Fibroblast of skin of abdomen (primary cell): ENCODE measurements at places on chromosomes 7 and 10.

DNA sequence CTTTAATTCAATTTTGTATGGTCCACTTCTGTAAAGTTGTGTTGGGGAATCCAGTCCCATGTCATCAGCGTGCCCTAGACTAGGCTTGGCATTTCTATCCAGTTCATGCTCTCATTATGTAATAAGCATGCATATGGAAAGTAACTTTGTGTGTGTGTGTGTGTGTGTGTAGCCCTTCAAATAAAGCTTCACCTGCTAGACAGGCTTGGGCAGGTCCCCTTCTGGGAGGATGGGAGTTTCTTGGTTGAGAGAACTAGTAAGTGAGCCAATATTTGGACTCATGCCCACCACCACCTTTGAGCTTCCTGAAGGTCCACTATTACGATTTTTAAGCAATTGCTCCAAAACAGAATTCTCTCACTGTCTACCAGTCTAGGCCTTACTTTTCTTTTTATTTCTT is 6.9 kb downstream of the BZW2 start:
- no peak for DNase-seq

GRCh38 chr10:35160743-35161142 is 34.1 kb downstream of the CREM start:
- DNase-seq, result no peak

- no peak for DNase-seq
Measured at GRCh38 chr10:19947656-19948055, 131.4 kb downstream of the PLXDC2 start.

DNA sequence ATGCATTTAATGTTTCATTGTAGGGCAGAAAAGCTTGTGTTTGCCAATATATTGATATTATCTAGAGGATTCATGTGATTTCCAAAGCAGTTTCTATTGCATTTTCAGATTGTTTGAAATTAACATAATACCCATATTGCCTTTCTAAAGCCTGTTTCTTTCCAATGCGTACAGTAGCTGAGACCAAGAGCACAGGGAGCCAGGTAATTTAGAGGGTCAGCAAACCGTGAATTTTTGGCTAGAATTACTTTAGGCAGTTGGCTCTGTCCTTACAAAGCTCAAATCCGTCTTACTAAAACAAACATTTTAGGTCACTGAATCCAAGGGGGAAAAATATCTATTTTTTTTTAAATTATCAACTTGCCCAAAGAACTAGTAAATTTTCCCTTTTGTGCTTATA is 604.9 kb upstream of the ADARB2 start:
- DNase-seq, result no peak

DNA sequence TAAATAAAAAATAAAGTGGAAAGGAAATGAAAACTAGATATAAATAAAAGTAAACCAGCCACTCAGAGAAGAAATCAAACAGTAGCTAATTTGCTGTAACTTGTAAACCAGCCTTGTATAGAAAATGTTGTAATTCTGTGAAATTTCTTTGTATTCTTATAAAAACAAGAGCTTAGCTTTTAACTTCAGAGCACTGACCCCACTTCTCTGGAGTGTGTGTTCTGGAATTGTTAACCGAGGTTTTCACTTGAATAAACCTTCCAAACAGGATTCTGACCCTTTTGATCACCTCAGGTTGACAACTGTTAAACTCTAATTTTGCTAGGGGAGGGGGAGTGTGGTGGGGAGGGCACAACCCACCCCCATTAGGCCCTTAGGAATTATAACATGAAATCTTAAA is 151.9 kb upstream of the TRIM24 start:
- DNase-seq, result no peak

DNA sequence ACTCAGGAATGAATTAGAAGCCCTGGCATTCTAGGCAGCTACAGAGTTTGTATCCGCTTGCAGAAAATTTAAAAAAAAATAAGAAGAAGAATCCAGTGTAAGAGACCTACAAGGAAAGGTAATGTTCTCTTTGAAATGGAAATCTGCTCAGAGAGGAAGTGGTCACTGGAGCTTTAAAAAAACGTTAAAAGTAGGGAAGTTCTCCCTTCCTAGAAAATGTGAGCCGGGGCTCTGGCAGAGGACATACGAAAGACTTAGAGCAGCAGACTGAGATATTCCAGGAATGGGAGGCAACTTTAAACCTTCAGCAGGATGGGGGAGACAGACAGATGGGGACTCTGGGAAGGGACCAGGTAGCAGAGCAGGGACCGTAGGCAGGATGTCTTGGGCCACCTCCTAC is 149.4 kb upstream of the NPS start:
- no peak for DNase-seq

DNA sequence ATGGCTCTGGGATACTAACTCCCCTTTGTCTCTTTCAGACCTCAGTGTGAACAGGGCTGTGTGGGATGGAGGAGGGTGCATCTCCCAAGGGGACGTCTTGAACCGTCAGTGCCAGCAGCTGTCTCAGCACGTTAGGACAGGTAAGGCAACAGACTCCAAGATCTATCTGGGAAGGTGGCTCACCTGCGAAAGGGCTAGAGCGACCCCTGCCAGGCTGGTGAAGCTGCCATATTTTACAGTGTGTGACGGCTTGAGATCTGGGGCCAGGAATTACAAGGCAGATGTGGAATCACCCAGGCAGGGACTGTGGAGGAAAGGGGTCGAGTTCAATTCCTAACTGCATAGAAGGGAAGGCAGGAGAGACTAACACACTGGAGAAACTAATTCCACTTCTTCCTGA is 11.2 kb downstream of the MUC17 start:
- DNase-seq, result no peak

- no peak for DNase-seq
Measured at GRCh38 chr10:61941202-61941681, 39.7 kb downstream of the ARID5B start.

GRCh38 chr10:118012952-118013525 is 33.7 kb downstream of the RAB11FIP2 start:
- DNase-seq, result no peak

DNA sequence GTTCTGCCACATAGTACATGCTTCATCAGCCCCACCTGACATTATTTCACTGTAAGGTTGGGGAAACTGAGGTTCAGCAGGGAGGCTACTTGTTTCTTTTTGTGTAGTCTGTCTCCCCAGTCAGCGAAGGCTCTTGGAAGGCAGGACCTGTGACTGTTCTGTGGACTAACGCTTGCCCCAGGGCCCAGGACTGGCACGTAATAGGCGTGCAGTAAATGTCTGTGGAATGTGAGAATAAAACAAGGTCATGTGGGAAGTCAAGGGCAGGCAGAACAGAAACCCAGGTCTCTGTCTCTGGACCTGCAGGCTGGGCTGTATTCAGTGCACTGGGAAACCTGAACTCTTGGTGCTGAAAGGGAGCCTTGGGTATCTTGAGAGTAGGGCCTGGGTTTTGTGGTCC is 168.7 kb downstream of the RPS24 start:
- no peak for DNase-seq

GRCh38 chr7:4713183-4713784 is 31.2 kb downstream of the FOXK1 start:
- peak; percentile 40 for DNase-seq

- no peak for DNase-seq
Measured at GRCh38 chr10:131074682-131075081, 236.8 kb downstream of the TCERG1L start.

DNA sequence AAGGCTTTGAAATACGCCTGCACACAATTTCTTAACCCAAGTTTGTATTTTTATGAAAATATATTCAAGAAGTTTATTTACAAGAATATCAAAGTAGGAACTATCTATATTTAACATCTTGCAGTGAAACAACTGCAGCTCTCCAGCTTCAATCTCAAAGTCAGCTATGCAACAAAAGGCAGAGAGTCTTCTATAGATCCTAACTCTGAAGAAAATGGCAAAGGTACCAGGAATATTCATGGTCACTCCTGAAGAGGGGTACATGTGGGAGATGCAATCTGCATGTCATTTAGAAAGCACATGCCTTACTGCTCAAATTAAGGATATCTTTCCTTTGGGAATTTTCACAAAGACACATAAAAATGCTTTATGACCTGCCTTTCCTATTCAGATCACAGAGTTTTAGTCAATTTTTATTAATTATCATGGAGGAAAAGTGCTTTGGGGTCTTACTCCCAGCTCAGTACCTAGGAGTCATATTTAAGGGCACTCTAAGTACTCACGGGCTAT is 1.5 kb downstream of the ANK3 start:
- DNase-seq, result no peak

- no peak for DNase-seq
Measured at GRCh38 chr7:40374575-40374974, 239.8 kb downstream of the SUGCT start.

DNA sequence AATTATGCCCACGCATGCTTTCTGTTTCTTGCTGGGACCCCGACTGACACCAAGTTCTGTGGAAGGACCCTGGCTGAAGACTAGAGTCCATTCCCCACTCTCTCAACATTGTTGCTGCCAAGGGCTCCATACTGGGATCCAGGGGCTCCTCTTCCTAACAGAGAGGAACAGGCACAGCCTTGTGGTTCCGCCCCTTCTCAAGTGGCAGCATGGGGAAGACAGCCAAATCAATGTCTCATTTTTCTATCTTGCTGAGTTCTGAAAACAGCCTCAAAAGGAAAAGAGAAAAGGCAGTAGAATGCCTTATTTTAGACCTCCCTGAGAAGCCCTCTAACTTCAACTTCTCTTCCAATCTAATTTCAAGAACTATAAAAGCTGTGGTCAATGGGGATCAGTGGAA is 23.7 kb upstream of the LAMB1 start:
- no peak for DNase-seq

DNA sequence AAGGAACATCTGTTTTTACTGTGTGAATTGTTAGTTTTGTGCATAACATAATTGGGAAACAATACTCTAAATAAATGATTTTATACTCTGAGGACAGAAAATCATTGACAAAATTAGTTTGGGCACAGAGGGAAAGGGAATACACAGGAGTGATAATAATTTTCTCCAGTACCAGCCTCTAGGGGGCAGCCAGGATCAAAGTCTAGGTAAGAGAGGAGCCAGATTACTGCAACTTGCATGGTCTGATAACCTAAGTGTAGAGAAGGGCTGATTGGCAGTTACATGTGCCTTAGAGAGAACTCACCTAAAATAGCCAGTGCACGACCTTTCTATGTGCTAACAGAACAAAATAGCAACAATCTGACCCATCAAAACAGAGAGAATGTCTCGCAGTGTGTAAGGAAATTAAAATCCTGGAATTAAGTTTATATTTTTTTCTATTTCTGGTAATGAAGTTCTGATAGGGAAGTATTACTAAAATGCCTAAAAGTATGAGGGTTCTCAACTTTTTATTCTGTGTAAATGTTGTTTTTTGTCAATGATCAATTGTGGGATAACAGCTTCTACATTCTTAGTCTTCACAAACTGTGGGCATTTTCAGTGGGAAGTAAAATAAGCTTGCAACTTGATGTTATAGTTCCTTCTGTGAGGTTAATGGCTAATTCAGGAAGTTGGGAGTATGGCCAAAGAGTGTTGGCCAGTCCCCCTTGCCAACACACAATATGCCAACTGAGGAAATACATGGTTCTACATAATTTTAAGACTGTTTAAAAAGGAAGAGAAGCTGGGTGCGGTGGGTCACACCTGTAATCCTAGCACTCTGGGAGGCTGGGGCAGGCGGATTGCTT is 66.4 kb downstream of the EXOC6 start:
- DNase-seq, result peak; percentile 48

DNA sequence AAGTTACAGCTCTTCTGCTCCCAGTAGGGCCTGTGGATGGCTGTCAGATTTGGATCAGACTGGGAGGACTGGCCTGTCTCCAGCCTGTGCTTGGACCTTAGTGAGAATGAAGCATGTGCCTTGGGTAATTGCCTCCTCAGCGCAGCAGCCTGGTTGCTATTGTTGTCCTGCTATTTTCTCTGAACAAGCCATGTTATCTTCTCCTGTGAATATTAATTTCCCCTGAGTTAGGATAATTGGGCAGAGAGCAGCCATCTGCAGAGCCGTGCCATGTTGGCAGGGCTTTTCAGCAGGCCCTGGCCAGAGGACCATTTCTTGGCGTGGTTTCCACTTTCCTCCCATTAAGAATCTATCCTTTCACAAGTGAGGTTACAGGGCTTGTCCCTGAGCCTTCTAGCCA is 497.3 kb downstream of the SORCS3 start:
- DNase-seq, result no peak

DNA sequence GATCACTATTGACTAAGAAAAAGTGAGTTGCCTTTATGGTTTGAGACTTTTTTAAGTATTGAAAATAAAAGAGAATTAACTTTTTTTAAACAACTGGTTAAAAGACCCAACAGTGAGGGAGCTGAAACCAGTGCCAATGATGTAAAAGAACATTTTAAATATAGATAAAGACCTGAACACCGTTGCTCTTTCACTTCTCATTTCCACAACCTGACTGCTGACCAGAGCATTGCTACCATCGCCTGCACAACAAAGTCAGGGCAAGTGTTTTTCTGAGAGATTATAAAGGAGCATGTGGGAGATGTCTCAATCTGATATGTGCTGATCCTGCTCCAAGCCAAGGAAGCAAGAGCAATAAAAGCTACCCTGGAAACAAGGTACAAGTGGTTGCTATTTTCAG is 34.7 kb downstream of the IMMP2L start:
- DNase-seq, result no peak
